ENCODE measurements at places on chromosomes 7 and 10.

DNA sequence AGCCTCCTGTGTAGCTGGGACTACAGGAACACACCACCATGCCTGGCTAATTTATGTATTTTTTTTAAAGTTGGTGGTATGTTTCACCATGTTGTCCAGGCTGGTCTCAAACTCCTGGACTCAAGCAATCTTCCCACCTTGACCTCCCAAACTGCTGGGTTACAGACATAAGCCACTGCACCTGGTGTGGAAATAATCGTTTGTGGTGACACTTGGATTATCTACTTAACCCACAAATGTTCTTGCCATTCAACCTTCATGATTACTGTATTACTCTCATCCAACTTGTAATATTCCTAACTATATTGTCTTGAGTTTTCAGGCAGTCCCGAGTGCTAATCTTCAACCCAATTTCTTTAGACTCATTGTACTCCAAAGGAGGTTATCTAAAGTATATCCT lies 9.6 kb upstream of the SRGN start:
- DNase-seq = no peak

DNA sequence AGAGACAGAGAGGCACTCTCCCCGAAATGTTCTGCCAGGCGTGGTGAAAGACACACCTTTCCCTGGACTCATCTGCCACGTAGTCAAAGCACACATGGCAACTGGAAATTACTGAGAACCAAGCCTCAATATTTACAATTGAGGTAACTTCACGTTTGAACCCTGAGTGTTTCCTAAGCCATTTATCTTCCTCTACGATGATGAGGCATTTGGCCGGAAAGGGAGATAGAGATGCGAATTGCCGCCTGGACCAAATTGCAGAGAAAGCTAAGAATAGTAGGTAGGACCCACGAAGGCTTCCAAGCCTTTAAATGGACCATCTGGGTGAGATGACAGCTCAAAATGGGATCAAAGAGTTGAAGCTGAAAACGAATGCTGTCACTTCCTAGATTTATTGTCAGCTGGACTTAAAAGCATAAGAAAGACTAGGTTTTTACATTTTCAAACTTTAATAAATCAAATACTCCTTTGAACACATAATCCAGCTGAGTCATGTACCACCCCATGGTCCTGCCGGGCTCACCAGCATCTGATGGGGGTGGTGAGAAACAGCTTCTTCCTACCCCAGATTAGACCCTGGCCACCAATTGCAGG lies 135.6 kb upstream of the LYZL2 start:
- no peak for DNase-seq

GRCh38 chr7:27093184-27093895 lies 2.5 kb downstream of the HOXA1 start:
- DNase-seq = no peak

DNA sequence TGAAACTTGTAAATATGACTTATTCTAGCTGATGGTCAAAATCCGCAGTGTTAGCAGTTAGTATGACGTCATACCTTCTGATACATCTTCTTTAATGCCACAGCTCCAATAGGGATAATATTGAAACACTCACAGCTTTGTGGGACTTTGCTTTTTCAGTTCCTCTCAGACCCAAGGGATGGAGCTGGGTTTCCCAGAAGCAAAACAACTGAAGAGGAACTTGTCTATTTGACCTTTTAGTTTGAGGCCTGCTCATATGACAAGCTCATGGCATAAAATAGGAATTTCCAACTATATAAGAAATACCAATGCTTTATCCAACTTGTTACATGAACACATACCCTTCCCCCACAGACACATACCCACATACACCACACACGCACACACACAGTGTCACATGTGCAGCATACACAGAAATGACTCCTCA lies 31.6 kb upstream of the C10orf67 start:
- no peak for DNase-seq

DNA sequence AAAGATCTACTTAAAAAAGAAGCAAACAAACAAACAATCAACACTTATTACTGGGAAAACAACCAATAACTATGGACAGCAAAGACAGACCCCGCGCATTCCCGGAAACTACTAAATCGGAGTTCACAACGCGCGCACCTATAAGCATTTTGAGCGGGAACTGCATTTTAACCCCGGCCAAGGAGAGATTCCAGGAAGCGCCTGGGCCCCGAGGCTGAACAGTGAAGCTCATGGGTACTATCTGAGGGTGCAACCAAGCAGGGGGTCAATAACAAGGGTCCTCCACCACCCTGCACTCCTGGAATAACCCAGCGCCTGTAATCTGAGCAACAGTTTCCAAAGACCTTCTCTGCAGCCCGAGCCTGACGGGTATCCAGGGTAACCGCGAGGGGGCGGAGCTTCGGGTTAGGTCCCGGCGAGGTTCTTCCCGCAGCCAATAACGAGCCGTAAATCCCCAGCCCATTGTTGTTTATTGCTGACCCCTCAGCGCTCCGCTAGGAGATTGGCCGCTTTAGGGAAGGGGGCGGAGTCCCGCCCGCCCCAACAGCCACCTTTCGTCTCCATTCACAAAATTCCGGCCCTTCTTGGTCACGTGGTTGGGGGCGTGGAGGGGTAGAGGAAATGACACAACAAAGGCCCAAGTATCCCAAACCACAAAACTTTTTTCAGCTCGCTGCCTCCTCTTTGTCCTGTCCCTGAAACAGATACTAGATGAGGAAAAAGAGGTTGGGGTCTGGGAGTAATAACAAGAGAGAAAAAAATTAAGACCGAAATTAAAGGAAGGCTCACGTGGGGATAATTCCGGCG lies 1.7 kb upstream of the ETV1 start:
- peak; percentile 89 for DNase-seq

DNA sequence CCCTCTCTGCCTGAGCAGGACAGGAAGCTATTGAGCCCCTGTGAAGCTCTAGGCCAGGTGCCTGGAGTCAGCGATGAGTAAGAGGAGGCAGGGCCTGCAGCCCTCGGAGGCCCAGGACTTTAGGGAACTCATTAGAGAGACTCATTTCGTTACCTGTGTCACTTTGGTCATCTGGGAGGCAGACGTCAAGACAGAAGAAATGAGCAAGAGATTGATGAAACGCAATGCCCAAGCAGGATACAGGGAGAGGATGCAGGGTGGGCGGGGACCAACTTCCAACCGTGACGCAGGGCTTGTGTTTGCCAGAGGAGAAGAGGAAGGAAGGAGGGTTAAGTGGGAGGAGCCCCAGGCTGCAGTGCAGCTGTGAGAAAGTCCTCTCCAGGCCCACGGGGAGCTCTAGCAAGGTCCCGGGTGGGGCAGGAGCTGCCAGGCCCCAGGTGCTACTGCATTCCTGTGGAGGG lies 26.4 kb upstream of the GNA12 start:
- peak; percentile 64 for DNase-seq

DNA sequence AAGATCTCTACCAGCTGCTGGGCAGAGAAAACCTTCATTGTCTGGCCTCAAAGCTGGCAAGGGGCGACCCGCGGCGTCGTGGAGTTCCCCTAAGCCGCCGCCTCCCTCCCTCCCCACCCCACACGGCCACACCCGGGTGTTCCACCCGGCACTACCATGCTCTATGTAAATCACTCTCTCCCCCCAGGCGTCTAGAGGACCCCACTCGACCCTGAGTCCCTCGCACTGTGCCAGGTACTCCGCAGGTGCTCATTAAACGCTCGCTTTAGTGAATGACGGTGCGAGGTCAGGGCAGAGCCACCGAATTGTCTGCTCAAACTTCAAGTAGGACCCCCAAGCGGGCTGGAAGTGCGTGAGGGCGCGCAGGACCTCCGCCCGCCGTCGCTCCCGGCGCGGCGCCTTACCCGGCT lies 628 bp downstream of the PARP12 start:
- DNase-seq = no peak

DNA sequence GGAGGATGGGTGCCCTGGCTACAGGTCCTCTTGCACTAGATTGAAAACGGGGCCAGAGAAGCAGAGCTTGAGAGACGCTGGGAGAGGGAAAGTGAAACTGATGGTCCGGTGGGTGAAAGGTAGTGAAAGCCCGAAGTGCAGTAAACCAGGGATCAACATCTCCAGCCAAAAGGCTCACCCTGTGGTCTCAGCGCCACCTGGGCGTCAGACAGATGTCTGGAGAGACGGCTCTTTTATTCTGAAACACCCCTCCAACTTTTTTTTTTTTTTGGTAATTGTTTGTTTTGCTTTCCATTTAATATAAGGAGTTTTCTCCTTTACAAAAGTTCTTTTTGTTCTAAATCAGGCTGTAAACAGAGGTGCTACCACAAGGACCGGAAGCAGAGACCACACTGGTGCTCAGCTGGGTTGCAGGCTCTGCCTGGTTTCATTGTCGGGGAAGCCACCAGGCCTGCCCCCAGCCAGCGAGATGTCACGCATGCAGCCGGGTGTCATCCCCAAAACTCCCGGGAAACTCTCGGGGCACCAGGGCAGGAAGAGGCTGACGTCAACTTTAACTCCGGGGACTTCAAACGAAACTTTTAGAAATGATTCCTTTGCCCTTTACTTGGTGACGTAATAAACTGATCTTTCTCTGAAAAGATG lies 11.2 kb downstream of the IL2RA start:
- DNase-seq = peak; percentile 30

- DNase-seq = no peak
These were observed 100.9 kb upstream of the FAM171A1 start for GRCh38 chr10:15472008-15472407.

DNA sequence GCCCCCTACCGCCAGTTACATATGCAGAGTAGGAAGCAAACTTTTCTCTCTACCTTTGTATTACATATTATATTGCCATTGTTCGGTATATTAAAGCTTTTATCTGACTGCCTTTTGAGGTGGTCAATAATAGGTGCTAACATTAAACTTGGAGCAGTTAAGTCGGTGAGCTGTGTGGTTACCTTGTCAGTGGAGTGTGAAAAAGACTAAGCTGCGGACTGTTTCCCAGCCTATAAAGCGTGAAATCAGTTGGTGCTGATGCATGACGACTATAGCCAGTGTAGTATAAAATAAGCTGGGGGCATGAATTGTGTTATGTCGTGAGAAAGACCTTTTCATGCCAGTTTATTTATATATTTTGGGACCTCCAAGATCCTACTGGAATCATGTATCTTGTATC lies 33.7 kb downstream of the R3HCC1L start:
- no peak for DNase-seq

DNA sequence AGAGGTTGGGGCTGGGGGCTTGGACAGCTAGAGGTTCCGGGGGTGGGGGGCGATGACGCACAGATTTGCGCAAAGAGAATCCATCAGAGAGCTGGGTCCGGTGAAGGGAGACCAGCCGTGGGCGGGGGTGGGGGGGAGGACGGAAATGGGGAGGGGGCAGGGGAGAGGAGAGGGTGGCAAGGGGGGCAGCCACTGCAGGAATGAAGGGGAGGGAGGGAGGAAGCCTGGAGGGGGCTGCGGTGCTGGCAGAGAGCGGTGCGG lies 1.2 kb upstream of the VGF start:
- DNase-seq = no peak

DNA sequence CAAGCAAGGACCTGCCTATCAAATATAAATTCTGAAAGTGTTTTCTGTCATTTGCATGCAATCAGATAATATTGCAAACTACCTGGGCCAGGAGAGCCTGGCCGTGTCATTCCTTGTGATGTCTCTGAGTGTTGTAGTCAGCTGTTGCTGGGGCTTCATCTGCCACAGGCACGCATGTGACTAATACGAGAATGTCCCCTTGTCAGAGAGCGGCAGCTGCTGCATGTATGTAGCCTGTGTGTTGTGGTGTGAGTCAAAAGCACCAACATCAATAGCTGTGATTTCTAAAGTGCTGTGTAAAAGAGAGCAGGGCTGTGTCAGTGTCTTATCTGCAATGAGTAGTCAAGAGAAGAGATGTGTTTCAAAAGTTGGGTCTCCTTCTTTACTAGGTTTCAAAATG lies 155.4 kb downstream of the POU6F2 start:
- DNase-seq = no peak

GRCh38 chr10:62709200-62709599 lies 95.3 kb upstream of the ADO start:
- DNase-seq = no peak

DNA sequence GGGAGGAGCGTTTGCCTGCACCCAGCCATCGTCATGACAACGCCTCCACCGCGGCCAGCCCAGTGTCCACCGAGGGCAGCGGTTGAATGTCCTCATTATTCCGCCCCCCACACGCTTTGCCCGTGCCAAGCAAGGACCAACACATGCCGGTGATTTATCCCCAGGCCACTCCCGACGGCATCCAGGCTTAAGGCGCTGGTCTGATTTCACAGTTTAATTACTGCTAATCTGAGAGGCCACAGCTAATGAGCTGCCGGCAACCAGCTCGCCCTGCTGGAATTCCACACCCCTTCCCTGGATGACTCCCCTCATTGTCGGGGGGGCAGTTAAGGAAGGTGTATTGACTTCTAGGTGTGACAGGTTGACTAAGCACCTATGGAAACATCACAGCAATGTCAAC lies 432.3 kb downstream of the DNAJB6 start:
- no peak for DNase-seq

DNA sequence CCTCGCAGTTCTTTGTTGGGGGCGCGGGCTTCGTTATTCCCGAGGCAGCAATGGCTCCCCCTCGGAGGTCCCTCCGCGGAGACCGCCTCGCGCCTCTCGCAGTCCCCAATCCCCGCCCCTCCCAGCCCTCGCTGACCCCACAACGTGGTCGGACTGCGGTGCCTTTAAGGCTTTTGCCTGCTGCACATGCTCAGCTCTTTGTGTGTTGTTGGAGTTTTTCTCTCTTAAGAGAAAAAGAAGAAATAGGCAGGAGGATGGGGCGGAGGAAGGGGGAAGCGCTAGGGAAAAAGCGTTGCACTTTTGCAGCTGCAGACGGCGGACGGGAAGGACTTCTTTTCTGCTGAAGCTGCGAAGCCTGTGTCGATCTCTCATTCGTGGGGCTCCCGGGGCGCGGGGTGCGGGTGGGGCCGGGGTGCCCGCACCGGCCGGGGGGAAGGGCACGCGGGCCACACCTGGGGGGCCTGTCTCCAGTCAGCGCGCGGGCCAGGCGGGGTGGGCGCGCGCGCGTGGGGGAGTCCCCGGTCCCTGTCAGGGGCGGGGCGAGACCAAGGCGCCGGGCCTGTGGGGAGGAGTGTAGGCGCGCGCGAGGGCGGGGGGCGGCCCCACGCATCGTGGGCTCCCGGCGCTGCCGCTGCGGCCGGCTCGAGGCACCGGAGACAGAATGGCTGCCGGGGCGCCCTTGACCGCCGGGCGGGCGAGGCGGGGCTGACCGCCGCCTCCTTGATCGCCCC lies 445 bp upstream of the ATRNL1 start:
- DNase-seq = no peak

DNA sequence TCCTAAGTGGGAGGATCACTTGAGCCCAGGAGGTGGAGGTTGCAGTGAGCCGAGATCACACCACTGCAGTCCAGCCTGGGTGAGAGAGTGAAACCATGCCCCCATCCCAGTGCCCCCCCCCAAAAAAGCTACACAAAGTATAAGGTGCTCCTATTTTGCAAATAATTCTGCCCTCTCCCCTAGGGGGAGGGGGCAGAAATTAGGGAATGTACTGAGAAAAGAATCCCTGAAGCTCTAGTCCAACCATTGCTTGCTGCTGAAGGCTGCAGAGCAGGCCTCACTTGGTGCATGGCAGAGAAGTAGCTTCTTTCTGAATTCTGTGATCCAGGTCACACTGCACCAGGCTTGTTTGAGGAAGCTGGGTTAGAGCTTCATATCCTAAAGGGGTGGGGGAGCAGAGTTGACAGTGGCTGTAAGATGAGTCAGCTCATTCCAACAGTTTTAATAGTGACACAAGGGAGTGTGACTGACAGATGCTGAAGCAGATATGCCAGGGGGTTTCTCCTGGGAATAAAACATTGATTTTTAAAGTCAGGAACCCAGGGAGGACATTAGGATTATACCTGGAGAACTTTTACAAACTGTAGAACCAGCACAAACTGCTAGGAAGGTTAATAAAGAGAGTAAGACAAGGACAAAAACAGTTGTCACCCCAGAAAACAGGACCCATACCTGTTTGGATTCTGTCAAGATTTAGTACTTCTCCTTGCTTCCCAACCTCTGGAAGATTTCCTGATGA lies 32.8 kb upstream of the STRIP2 start:
- no peak for DNase-seq

Measured in ascending aorta (tissue), 2 donors.